NCI-H1092 treated with DMSO at 0.1 percent for 48 hours (cell line): ENCODE measurements at places on chromosomes 16 and 17.

DNA sequence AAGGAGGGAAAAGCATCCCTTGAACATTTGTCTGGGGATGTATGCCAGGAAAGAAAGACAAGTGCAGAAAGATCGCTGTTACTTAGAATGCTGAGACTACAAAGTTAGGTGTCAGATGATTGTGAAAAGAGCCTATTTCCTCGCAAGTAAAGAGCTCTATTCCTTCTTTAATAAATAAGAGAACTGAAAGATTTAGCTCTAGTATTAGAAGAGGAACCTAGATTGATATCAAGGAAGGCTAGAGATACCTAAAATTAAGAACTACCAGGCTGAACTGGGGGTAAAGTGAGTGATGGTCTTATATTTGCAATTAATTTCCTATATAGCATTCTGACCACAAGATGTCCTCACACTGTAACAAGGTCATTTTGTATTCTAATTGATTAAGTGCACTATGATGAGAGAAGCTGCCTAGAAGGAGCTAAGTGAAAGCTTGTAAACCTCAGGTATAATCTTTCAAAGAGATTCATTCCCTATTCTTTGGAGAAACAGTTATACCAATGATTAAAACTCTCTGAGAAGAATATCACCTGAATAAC is 62.3 kb downstream of the SSH2 start:
- DNase-seq: no peak

- DNase-seq: no peak
Measured at GRCh38 chr16:86354641-86355513, 155.4 kb upstream of the FOXF1 start.

DNA sequence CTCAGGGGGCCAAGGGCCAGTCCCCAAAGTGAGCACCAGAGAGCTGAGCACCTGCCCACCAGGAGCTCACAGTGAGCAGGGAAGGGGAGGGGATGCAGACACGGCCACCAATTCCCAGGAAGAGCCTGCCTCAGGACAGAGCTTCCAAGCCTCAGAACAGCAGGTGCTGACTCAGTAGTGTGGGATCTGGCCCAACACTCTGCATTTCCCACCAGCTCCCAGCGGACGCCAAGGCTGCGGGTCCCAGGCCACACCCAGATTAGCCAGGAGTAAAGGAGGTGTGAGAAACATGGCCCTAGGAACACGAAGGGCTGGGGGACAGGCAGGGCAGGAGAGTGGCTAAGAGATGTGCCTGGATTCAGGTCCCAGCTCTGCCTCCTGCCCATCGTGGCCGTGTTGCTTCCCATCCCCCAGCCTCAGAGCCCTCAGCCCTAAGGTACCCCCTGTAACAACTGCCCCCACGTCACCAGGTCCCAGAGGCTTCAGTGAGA is 28.4 kb upstream of the EIF1 start:
- no peak for DNase-seq

GRCh38 chr17:57448759-57449283 is 192.5 kb downstream of the MSI2 start:
- DNase-seq: no peak

- peak; percentile 76 for DNase-seq
Measured at GRCh38 chr16:53948734-53949430, 244.9 kb downstream of the FTO start.

DNA sequence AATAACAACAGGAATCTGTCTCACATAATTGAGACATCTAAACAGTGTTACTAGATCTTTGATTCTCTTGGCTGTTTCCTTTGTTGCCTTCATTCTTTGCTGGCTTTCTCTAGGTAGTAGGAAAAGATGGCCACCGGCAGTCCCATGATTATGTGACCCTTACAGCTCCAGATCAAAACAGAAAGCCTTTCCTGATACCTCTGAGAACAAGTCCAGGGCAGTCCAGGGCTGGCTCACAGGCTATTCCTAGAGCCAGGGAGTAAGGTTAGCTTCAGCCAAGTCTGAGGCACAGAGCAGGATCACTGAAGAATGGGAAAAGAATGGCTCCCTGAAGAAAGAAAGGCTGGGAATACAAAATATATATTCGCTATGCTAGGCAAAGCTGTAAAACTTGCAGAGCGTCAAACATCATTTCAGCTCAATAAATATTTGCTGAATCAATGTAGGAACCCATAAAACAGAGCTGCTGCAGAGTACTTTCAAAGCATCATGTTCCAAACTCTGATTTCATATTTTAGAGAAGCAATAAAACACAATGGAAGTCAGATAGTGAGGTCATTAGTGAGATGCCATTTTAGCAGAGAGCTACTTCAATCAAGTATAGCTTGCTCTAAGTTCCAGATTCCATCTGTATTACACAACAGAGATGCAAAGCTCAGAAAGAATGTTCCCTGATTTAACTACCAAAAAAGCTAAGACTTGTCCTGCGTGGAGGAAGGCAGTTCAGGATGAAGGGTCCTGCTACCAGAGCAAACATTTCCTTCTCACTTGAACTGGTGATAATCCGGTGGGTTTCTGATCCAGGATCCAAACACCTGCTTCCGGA is 23.4 kb downstream of the ADAT1 start:
- DNase-seq: no peak

GRCh38 chr16:74073456-74073855 is 223.2 kb upstream of the PSMD7 start:
- DNase-seq: no peak

- no peak for DNase-seq
Measured at GRCh38 chr17:36740157-36740556, 138.8 kb downstream of the MRM1 start.

- DNase-seq: no peak
Measured at GRCh38 chr16:77060614-77061013, 130.4 kb upstream of the MON1B start.

- no peak for DNase-seq
Measured at GRCh38 chr17:18230288-18231141, 5.1 kb downstream of the LLGL1 start.

- no peak for DNase-seq
Measured at GRCh38 chr16:87556941-87557459, 45.3 kb upstream of the JPH3 start.

DNA sequence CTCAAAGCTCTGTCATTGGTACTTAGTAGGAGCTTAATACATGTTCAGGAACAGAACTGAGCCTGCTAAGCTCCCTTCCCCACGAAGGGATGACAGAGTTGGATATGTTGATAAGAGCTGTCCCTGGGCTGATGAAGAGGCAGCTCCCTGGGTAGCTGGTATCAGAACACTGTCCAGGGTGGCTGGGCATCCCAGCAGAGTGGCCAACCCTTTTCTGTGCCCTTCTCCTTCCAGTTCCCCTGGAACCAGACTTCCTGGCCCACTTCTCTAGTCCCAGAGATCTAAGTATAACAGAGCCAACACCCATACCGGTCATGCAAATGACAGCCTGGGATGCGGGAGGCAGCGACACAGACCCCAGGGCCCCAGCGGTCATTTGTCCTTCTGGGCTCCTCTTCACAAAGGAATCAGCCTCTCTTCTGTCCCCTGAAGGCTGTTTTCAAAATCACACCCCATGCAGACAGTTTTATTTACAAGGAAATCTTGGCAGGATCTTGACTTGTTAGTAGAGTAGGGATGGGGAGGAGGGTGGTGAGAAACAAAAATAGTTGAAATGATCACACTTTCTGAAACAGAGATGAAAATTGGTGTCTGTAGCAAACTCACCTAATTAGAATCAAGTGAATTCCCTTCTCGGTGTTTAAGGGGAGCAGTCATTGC is 1.4 kb upstream of the RHBDL3 start:
- DNase-seq: no peak

GRCh38 chr17:68559316-68559715 is 41.9 kb downstream of the FAM20A start:
- DNase-seq: no peak

- DNase-seq: no peak
Measured at GRCh38 chr16:28877655-28878000, 660 bp upstream of the ATP2A1 start.

DNA sequence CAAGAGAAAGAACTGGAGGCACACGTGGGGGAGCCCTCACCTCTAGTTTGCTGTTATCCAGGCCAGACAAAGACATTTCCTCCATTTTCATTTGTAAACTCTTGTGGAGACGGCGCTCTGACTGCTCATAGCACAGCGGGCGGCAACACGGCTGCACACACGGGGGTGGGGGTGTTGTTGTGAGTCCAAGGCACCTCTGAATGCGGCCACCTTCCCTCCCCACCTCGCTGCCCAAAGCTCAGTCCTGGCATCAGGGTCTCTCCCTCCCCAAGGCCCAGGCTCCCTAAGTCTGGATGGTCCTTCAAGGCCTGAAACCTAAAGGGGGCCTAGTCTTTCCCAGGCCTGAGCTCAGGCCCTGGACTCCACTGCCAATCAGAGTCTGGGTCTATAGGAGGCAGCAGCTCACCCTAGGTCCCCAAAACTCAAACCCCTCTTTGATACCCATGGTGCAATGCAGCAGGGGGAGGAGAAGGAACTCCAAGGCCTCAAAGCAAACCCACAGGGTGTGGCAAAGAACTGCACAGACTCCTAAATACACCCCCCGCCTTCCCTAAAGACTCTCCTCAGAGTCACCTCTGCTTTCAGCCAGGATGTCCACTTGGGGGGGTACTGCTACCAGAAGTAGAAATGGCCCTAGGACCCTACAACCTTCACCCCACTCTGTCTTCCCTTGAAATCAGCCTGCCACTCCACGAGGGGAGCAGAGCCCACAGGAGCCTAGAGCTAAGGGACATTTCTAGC is 1.5 kb downstream of the ATXN7L3 start:
- DNase-seq: no peak

GRCh38 chr17:50903604-50904517 is 37.7 kb upstream of the TOB1 start:
- peak; percentile 80 for DNase-seq

DNA sequence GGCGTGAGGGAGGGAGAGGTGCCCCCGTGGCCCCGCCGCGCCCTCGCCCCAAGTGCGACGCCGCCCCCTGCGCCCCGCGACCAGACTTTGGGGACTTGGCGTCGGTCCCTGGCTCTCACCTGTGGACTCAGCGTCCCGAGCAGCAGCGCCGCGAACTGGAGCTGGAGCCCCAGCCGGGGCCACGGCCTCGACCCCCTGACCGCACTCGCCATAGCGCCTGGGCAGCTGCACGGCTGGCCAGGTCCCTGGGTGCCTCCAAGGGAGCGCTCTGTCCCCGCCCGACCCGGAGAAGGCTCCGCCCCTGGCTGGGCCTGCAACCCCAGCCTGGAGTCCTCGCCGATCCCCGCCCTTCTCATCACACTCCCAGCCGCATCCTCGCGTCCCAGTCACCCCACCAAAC is at the start of gene ERN2:
ERN2 (minus strand) TSS at position 247 of the 400 bp plus-strand sequence; CDS start at position 212, 35 bp downstream.
- no peak for DNase-seq

DNA sequence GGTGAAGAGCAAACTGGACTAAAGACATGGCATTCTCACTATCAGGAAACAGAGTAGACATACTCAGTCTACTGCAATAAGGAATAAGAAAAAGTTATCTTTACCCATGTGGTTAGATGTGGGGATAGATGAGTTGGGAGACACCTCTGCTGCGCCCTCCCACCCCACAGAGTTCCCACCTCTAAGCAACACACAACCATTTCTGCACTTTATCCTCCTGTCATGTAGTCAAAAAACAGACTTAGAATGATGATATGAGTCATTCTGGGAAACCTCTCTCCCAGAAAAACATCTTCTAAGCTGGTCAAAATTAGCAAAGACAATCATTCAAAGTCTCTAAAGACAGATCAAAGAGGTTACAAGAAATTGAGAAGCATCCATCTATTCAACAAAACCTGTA is 94.9 kb downstream of the CACNG1 start:
- no peak for DNase-seq

DNA sequence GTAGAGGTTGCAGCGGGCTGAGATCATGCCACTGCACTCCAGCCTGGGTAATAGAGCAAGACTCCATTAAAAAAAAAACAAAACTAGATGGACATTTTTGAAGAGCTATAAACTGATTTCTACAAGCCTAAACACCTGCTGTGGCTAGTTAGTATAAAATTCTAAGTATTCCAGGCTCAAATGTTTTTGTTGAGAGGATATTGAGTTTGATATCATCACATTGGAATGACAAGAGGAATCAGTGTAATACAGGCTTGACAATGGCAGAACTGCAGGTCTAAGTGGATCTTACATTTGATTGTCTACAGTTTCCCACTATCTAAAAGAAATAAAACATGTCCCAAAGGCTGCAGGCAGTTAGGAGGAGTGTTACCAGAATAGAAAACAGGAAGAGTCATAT is 23.9 kb upstream of the DLX3 start:
- DNase-seq: no peak

- DNase-seq: peak; percentile 53
Measured at GRCh38 chr17:56779898-56780777, 53.6 kb downstream of the C17orf67 start.

- DNase-seq: no peak
Measured at GRCh38 chr16:69017036-69017783, 88.2 kb upstream of the HAS3 start.
